ENCODE measurements at places on chromosomes 4 and X.

GRCh38 chrX:139448996-139449395, 81.5 kb upstream of the F9 start:
- DNase-seq: no peak

DNA sequence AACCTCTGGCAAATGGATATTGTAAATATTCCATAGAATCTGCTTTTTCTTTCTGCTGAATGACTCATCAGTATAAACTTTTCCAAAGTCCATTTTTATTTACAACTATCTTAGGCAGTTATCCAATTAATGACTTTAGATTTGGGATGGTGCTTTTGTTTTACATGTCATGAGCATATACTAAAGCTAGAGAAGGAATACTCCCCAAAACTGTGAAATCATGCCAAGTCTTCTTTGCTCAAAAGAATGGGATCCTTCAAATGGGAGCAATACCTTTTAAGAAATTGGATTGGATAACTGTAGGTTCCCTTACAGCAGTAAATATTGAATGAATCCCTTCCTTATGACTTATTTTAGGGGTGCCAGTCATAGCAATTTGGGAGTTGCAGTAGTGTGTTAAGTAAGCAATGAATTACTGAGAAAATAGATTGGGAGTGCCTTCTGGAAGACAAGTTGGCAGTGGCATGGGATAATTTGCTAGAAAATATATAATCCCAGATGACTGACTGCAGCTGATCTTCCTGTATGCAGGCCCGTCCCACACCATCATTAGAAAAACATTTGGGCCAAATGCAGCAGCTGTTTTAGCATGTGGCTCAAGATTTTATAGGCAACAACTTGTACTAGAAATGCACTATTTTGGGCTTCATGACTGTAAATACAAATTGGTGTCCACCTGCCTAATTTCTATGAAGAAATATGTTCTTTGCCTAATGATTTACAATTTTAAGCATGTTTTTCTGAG, 2.8 kb downstream of the TMPRSS11D start:
- DNase-seq: no peak

DNA sequence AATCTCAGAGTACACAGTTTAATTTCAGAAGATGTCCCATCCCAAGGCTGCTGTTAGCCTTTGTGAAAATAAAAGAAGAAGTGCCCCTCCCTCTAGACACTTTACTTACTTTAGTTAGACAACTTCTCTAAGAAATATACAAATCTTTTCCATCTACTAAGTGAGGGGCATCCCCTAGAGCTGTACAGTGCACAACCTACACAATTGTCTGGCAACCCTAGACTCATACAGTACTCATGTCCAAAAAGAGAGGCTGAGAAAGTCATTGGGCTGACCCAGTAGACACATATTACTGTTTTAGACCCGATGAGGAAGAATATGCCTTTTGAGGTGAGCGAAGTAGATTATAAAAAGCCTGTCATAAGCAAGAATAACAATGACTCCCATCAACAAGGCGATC, 297.6 kb downstream of the IDS start:
- DNase-seq: no peak

- DNase-seq: no peak
Measured at GRCh38 chrX:51852621-51853020, 40.8 kb upstream of the MAGED1 start.

DNA sequence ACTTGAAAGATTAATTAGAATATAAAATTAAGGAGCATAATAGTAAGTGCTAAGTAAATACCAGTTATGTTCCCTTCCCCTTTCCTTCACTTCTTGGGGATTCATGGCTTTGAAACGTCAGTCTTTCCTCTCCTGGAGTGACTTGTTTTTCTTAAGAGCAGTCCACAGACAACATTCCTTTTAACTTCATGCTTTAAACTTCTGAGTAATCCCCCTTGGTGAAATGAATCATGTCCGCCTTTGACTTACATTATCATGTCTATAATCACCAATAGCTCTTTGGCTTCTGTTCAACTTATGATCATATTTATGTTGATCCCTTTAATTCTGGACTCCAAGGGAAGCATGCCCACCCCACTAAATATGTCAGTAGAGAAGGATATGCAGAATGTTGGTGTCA, 1012.1 kb upstream of the SLIT2 start:
- no peak for DNase-seq

GRCh38 chr4:145735347-145735675, 55.4 kb downstream of the C4orf51 start:
- peak; percentile 30 for DNase-seq

- DNase-seq: no peak
Measured at GRCh38 chrX:71100581-71101505, 5.2 kb downstream of the FOXO4 start.

- no peak for DNase-seq
Measured at GRCh38 chr4:6275898-6276806, 6.5 kb downstream of the WFS1 start.

DNA sequence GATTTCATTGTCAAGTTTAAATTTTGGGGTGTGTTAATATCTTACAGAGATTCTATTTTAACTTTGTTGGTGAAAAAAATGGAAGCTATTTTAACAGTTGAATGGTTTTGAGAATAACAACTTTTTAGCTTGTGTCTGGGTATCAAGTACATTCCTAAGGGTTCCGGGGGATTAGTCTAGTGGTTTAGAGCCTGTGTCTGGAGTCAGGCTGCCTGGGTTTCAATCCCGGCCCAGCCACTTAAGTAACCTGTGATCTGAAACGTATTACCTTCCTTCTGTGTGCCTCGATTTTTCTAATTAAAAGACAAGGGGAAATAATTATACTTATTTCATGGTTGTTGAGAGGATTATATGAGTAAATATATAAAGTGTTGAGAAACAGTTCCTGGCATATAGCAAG, 288.6 kb upstream of the NR3C2 start:
- no peak for DNase-seq

DNA sequence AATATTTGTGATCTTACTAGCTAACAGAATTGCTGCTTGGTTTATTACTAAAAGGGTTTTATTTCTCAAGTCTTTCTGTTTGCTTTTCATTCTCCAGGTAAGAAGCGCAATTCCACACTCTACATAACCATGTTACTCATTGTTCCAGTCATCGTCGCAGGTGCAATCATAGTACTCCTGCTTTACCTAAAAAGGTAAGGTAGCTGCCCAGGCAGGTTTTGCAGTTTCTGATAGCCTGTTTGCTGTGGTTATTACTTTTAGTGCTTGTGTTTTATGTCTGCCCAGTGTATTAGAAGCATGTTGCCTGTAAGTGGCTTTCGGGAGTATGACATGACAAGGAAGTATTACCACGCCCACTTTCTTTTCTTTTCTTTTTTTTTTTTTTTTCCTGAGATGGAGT, 46.4 kb downstream of the IL13RA1 start:
- DNase-seq: no peak

- DNase-seq: no peak
Measured at GRCh38 chrX:22093550-22093949, 61.4 kb downstream of the PHEX start.

All from HT-29 (cell line).